PC-9 (cell line): ENCODE measurements at places on chromosomes 6 and 20. TPM values are rescaled to one million over a fixed set of nuclear protein-coding genes. Genes with fewer than 3 reads are reported as not detected.

DNA sequence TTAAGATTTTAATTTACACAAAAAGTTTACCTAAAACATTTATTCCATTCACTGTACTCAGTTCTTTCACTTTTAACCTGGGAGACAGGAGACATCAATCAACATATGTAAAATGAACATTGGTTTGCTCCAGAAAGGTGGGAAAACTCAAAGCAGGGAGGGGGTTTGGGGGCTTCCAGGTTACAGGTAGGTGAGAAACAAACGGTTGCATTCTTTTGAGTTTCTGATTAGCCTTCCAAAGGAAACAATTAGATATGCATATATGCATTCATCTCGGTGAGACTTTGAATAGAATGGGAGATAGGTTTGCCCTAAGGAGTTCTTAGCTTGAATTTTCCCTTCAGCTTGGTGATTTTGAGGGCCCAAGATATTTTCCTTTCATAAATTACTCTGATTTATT, 38.2 kb upstream of the HDAC2 start:
- no peak overlapping the region for H3K27ac ChIP-seq
- no peaks in the 10 kb centered on the region for H3K36me3 ChIP-seq
- 0 out of 2 replicates have a peak, but pooled peaks cover 7% of the 10 kb centered on the region for H3K27me3 ChIP-seq
- H3K4me1 ChIP-seq: no peaks in the 10 kb centered on the region
- no peak for DNase-seq

DNA sequence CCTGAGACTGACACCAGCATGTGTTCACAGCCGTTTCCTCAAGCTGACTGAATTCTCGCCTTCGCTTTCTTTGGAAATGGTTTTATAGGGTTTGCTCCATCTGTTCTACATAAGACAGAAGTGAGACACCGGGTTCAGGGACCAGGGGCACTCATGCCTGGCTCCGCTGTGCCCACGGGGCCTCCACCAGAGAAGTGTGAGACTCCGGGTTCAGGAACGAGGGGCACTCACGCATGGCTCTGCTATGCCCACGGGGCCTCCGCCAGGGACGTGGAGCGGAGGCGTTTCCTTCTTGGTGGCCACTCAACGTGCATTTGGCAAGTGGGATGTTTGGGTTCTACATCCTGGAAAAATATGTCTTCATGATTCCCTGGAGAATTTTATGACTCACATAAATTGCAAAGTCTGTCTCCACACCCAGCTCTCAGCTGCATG, 106.6 kb downstream of the RNASET2 start:
- H3K36me3 ChIP-seq: no peaks in the 10 kb centered on the region
- H3K27ac ChIP-seq: no peak overlapping the region
- no peak for DNase-seq
- peaks cover 6% of the 10 kb centered on the region; the same call in 1 of the 2 replicates for H3K27me3 ChIP-seq
- H3K4me1 ChIP-seq: no peaks in the 10 kb centered on the region
- H3K4me3 ChIP-seq: no peak overlapping the region

DNA sequence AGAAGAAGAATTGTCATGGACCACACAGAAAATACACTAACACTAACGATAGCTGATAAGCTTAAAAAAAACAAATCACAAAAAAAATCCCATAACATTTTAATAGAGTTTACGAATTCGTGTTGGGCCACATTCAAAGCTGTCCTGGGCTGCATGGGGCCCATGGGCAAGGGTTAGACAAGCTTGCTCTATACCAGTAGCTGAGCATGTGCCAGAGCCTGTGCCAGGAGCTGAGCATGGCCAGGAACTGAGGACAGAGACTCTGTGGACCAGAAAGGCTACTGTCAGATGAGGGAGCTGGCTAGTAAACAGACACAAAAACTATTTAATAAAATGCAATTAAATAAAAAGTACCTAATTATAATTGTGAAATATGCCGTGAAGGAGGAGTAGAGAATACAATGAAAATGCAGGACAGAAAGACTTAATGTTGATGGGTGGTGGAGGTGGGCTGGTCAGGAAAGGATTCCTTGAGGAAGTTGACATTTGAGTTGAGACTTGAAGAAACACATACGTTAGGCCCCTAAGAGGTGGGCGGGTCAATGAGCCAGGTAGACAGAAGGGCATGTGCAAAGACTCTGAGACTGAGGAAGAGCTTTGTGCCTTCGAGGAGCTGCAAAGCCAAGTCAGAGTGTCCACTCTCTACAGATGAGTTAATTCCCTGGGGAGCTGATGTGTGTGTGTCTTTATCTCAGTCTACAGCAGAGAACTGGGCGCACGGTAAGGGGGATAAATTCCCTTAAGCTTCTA, 66.1 kb downstream of the JPH2 start:
- H3K27me3 ChIP-seq: no peaks in the 10 kb centered on the region
- H3K36me3 ChIP-seq: no peaks in the 10 kb centered on the region
- H3K4me3 ChIP-seq: no peak overlapping the region
- peaks cover 7% of the 10 kb centered on the region; the same call in 1 of the 2 replicates for H3K4me1 ChIP-seq

DNA sequence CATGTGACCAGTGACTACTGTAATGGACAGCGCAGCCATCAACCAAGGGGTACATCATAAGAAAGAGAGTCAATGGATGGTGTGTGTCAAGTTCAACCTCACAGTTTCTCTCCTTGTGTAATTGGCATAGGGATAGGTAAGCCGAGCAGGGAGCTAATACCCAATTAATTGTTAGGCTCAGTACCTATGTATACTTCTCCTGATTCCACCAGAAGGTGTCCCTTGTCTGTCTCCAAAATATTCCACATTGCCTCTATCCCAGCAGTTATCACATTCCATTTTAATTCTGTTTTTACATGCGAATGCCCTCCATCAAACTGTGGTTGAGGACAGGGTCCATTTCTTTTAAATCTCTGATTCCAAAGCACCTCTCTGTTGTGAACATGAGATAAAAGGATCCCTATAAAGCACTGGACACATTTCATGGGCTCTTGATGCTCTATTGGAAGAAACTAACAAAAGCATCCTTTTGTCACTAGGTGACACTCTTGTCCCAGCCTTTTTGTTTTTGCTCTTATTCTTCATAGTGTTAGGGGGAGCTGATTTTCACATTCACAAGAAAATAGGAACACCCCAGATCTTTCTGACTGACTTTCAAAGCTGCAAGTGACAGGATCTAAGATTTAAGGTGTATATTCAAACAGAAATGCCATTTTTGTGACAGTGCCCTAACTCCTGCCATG, 38.9 kb downstream of the FBXO9 start:
- DNase-seq: peak; percentile 42
- H3K36me3 ChIP-seq: peaks cover 2% of the 10 kb centered on the region; the same call in 1 of the 2 replicates
- no peak overlapping the region for H3K27ac ChIP-seq
- H3K4me1 ChIP-seq: peaks cover 12% of the 10 kb centered on the region
- no peak overlapping the region for H3K4me3 ChIP-seq

DNA sequence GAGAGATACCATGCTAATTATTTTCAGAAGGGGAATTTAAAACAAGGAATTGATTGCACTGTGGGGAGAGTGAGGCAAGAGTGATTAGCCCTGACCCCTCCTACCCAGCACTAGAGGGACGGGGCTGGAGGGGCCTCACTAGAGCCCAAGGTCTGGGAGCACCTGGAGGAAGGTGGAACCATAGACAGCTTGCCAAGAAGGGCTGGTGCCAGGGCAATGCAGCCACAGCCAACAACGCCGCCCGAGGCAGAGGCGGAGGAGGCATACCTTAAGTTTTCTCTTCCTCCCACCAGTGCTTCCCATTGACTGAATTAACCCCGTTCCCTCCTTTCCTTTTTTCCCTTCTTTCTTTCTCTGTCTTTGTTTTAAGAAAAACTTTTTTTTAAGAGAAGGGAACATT, 40.0 kb downstream of the IYD start:
- no peak overlapping the region for H3K4me3 ChIP-seq
- no peak for DNase-seq
- H3K36me3 ChIP-seq: no peaks in the 10 kb centered on the region
- H3K4me1 ChIP-seq: peaks cover 31% of the 10 kb centered on the region
- H3K27me3 ChIP-seq: no peaks in the 10 kb centered on the region

DNA sequence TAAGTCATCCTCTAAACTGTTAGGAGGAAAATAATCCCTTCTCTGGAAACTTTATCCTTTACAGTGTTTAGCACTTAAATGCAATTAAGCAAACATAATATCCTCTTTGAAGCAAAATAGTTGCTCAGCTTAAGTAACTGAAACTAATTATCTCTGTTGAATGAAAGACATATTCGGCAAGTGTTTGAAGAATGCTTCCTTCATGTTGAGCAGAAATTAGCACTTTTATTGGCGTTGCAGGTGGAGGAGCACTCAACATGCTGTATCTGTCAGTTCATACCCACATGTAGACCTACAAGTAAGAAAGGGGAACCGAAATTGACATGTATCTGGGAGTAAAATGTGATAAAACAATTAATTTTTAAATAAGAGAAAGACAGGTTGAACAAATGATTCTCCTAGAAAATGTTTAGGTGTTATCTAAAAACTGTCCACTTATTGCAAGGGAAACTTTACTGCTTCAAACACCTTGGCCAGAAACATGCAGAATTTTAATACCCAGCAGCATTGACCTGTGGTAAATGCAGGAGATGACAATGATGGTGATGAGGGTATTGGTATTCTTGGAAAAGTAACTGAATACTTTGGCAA, 987.0 kb upstream of the MAP3K7 start:
- H3K27ac ChIP-seq: no peak overlapping the region
- H3K4me1 ChIP-seq: no peaks in the 10 kb centered on the region
- DNase-seq: no peak
- no peaks in the 10 kb centered on the region for H3K27me3 ChIP-seq
- no peak overlapping the region for H3K4me3 ChIP-seq

DNA sequence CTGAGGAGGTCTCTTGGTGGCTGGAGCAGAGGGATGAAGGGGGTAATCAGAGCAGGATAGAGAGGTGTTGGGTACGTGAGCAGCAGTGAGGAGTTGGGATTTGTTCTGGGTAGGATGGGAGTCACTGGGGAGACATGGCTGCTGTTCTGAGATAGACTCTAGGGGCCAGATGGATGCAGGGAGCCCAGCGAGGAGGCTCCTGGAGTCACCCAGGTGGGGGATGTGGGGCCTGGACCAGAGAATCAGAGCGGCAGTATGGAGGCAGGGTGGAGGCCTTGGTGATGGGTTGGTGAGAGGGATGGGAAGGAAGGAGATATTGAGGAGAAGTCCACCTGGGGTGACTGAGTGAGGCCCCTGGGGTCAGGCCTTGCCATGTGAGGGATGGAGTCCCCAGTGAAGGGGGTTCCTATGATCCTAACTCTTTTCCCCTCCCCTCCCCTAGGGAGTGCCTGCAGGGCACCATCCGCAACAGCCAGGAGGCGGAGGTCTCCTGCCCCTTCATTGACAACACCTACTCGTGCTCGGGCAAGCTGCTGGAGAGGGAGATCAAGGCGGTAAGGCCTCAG, 13.7 kb downstream of the RBCK1 start:
- no peaks in the 10 kb centered on the region for H3K27me3 ChIP-seq
- H3K4me3 ChIP-seq: no peak overlapping the region
- 0 out of 2 replicates have a peak, but pooled peaks cover 10% of the 10 kb centered on the region for H3K36me3 ChIP-seq
- H3K27ac ChIP-seq: no peak overlapping the region
- DNase-seq: no peak
- no peaks in the 10 kb centered on the region for H3K4me1 ChIP-seq

DNA sequence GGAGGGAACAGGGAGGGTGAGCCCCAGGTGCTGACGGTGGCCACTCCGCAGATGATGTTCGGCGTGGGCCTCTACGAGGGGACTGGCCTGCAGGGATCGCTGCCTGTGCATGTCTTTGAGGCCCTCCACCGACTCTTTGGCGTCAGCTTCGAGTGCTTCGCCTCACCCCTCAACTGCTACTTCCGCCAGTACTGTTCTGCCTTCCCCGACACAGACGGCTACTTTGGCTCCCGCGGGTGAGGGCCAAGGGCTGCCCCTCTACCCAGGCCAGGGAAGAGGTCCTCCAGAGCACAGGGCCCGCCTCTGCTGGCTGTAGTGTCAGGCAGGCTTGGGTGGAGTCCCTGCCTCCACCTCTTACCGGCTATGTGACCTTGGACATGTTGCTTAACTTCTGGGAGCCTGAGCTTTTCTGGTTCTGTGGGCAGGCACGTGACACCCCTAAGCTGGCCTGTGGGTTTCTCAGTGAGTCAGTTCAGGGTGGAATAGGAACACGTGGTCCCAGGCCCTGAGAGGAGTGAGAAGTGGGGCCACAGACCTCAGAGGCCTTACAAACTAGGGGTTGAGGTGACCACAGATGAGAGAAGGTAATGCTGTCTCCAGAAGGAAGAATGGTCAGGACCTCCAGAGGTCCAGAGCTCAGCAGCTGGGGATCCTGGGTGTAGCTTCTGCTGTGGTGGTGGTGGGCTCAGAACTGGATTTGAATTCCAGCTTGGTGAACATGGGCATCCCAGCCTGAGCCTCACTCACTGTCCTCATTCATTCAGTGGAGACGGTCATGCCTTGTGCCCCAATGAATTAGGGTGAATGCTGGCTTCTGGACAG, 11.9 kb downstream of the PCIF1 start:
- H3K27me3 ChIP-seq: no peaks in the 10 kb centered on the region
- H3K27ac ChIP-seq: peak overlapping the region; percentile 18; the same call in 1 of the 2 replicates
- H3K4me1 ChIP-seq: peaks cover 37% of the 10 kb centered on the region
- no peak overlapping the region for H3K4me3 ChIP-seq
- H3K36me3 ChIP-seq: 0 out of 2 replicates have a peak, but pooled peaks cover 7% of the 10 kb centered on the region

- no peaks in the 10 kb centered on the region for H3K27me3 ChIP-seq
- H3K4me3 ChIP-seq: no peak overlapping the region
- H3K36me3 ChIP-seq: peaks cover 21% of the 10 kb centered on the region; the same call in 1 of the 2 replicates
- DNase-seq: no peak
- H3K4me1 ChIP-seq: no peaks in the 10 kb centered on the region
Observed at GRCh38 chr6:106643061-106643460, 13.7 kb downstream of the QRSL1 start.

DNA sequence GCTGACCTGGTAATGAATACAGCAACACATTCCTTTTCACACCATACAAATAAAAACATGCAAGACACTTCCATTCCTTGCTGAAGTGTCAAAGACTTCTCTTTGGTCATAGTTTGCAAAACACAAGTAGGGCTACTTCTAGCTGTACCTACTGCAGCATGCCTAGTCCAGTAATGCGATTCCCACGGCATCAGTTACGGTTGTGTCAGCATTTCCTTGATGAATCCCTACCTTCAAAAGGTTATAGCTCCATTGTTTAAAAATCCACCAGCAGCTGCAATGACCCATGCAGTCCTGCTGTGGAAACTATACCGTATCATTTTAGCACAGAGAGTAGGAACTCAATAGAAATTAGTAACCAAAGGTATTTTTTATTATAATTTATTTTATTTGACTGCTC, 1371.5 kb downstream of the EPHA7 start:
- no peaks in the 10 kb centered on the region for H3K4me1 ChIP-seq
- H3K36me3 ChIP-seq: no peaks in the 10 kb centered on the region
- H3K27ac ChIP-seq: no peak overlapping the region
- no peaks in the 10 kb centered on the region for H3K27me3 ChIP-seq
- DNase-seq: no peak
- H3K4me3 ChIP-seq: no peak overlapping the region

DNA sequence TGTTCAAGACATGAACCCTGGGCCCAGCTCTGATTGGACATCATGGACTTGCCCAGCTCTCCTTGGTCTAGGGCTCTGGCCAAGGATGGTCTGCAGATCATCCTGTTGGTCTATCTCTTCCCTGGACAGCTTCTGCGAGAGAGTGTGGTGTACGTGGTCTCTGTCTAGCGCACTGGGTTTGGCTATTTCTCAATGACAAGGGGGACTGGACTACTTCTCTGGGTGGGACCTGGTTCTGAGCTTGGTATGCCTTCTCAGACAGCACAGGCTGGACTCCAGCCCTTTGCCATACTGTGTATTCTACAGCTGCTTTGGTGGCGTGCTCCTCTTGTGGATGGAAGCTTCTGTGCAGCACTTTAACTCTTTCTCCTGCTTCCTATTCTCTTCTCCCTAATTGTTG, 8.5 kb upstream of the RAET1E start:
- DNase-seq: no peak
- no peaks in the 10 kb centered on the region for H3K27me3 ChIP-seq
- H3K36me3 ChIP-seq: no peaks in the 10 kb centered on the region
- H3K4me1 ChIP-seq: no peaks in the 10 kb centered on the region
- no peak overlapping the region for H3K27ac ChIP-seq

KIF25 gene
- not detected in 2 replicates for total RNA-seq

SPDEF gene
- total RNA-seq: 0.85 and 1.4 TPM in 2 replicates

SLC35F1 gene
- total RNA-seq: not detected in 2 replicates
